Stimulated activated CD4-positive, alpha-beta T cell treated with anti-CD3 and anti-CD28 coated beads, Interleukin-15, amount 100 ng/mL, for 24 hours (primary cell): ENCODE measurements at places on chromosomes 2 and 18.

DNA sequence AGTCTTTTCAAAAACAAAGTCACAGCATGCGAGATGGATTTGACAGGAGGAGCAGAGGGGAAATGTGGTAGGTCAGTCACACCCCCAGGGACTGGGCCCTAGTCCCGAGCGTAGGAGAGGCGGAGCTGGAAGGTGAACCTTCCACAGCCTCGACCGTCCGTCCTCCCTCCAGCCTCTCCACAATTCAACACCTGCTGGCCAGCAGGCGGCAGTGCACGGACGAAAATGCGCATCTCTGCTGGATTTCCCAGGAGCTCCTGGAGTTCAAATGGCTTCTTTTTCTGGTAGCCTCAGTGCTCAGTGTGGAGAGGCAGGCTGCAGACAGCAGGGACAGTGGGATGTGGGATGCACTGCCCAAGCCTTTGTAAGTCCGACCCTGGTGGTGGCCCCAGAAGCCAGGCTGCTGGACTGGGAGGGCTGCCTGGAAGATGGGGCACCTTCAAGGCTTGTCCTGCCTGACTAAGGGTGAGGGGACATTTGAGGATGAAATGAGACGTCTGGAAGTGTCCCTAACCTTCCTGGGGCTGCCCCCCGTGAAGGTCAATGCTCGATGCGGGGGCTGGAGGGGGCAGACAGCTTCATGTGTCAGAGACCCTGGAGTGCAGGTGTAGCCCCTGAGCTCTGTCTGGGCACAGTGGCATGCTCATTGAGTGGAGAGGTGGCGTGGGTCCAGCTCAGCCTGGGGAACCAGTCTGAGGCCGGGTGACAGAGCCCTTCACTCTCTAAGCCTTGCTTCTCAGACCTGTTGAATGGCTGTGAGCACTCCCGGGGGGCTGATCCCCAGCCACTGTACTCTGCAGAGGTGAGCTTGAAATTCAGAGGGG lies 189.5 kb downstream of the TFCP2L1 start:
- DNase-seq, result peak; percentile 52

DNA sequence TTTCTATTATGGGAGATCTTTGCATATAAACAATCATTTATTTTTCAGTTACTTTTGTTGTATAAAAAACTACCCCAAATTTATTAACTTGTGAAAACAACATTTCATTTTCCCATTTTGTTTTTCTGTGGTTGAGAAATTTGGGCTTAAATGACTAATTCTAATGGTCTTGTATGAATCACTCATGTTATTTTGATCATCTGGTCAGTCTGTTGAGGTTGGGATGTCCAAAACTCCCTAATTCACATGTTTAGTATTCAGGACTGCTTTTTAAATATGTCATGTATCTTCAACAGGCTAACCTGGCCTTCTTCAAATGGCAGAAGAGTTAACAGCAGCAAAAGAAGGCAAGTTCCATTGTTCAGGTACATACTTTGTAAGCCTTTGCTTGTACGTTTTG lies 788.1 kb downstream of the TRIB2 start:
- DNase-seq, result no peak

DNA sequence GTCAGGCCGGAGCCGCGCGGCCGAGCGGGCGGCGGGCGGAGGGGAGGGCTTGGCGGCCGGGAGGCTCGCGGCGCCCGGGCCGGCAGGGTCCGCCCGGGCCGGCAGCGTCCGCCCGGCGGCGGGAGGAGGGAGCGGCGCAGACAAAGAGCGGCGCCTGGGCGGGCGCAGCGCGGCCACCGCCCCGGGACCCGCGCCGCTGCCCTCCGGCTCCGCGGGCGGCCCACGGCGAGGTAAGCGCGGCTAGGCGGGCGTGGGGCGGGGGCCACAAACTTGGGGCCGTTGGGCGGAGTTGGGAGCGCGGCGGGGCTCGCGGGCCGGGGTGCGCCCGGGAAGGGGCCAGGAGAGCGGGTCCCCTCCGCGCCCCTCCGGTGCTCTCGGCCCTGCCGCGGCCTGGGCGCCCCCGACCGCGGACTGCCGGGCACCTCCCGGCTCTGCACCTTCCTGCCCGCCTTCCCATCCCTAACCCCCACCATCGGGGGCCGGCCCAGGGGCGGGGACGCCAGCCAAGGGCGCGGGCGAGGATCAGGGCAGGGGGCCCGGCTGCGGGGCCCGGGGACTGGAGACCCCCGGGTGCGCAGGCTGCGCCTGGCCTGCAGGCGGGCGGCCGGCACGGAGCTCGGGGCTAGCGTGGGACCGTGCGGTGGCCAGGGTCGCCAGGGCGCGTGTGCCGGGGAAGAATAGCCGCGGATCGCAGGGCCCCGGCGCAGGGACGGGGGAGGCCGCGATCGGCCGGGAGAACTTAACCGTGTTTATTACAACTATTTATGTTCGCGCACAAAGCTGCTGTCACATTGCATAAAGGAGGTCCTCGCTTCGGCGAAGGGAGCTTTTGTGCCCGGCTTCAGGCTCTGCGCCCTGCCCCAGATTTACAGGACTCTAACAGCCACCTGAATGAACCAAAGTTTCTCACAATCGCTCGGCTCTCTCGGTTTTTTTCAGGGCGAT lies at the start of gene NCK2:
Gene NCK2, plus strand, starts transcription at position 4 of the 945 bp plus-strand sequence. CDS start 110,152 bp downstream, outside the sequence.
- DNase-seq, result no peak

DNA sequence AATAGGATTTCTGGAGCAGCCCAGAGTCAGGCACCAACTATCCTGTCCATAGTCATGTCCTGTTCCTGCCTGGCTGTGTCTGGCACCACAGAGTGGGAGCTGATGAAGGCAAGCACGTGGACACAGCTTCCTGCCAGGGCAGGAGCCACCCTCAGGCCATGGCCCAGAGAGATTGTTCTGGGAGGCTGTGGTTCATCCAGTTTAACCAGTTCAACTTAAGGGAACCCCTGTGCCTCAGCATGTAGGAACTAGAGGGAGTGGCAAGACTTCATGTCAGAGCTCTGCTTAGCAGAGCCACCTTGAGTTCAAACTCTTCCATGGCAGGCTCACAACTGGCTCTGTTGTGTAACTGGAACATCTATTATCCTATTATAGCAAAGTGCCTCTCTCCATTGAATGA lies 73.2 kb upstream of the NCKAP5 start:
- DNase-seq, result no peak

DNA sequence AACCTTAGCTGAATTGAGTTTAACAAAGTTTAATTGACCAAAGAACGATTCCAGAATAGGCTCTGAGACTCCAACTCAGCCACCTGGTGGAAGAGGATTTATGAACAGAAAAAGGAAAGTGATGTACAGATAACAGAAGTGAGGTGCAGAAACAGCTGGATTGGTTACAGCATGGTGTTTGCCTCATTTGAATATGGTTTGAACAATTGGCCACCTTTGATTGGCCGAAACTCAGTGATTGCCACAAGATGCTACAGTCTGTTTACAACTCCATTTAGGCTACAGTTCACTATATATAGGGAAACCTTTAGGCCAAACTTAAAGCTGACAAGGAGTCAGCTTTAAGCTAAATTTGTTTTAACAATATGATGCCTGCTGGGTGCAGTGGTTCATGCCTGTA lies 28.1 kb upstream of the SLC35G4 start:
- no peak for DNase-seq

DNA sequence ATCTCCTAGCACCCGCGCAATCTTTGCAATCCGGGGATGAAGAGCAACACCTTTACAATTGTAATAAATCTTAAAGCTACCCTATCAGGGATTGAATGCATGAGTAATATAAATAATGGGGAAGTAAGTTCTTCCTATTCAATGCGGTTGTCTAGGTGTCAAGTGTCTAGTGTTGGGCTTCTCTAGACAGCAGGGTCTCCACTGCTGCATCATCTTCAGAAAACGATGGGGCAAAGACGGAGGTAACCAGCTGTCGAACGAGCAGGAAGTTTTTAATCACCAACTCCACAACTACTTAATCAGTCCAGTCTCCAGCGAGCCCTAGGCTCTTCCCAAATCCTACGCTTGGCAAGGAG lies 573 bp downstream of the STAM2 start:
- DNase-seq, result no peak

GRCh38 chr2:203798296-203799087 lies 69.1 kb upstream of the CTLA4 start:
- no peak for DNase-seq

DNA sequence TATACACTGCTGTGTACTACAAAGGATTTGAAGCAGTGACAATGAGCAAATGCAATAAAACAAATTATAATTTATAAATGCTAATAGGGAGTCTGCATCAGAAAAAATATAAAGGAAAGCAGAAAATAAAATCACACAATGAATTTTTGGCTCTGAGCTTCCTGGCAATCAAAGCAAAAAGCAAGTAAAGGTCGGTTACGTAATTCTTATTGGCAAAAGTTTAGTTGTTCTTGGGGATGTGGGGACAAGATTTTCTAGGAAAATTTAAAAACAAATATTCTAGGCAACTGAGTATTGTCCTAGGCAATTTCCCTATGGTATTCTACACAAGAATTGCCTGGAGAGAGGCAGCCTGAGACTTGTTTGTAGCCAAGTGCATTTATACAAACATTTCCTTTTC lies 1.8 kb downstream of the ORC2 start:
- no peak for DNase-seq

- DNase-seq, result no peak
Observed at GRCh38 chr2:24756789-24757188, 36.4 kb downstream of the PTRHD1 start.

DNA sequence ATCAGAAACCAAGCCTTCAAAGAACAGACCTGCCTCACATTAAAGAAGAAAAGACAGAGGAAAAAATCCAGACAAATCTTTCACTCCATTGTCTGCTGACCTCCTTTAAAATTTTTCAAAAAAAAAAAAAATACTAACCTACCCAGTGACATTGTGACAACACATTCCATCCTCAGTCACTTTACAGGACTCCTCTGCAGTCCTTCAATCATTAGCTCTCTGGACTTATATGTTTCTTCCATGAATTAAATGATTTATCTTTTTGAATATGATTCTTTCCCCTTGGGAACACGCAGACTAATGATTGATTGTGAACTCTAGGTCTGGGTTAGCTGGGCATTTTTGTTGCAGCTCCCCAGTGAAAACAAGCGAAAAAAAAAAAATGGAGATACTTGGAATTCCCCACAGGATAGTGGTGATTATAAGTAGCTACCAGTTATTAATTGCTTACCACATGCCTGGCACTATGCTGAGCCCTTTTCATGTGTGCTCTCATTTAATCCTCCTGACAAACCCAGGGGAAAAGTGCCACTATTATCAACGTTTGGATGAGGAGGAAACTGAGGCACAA lies 261.3 kb upstream of the NCKAP5 start:
- DNase-seq, result no peak

DNA sequence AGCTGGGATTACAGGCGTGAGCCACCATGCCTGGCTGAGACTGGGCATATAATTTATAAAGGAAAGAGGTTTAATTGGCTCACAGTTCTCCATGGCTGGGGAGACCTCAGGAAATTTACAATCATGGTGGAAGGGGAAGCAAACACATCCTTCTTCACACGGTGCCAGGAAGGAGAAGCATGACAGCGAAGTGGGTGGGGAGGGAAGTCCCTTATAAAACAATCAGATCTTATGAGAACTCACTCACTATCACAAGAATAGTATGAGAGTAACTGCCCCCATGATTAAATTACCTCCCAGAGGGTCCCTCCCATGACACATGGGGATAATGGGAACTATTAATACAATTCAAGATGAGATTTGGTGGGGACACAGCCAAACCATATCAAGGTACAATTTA lies 7.8 kb upstream of the LCLAT1 start:
- no peak for DNase-seq

DNA sequence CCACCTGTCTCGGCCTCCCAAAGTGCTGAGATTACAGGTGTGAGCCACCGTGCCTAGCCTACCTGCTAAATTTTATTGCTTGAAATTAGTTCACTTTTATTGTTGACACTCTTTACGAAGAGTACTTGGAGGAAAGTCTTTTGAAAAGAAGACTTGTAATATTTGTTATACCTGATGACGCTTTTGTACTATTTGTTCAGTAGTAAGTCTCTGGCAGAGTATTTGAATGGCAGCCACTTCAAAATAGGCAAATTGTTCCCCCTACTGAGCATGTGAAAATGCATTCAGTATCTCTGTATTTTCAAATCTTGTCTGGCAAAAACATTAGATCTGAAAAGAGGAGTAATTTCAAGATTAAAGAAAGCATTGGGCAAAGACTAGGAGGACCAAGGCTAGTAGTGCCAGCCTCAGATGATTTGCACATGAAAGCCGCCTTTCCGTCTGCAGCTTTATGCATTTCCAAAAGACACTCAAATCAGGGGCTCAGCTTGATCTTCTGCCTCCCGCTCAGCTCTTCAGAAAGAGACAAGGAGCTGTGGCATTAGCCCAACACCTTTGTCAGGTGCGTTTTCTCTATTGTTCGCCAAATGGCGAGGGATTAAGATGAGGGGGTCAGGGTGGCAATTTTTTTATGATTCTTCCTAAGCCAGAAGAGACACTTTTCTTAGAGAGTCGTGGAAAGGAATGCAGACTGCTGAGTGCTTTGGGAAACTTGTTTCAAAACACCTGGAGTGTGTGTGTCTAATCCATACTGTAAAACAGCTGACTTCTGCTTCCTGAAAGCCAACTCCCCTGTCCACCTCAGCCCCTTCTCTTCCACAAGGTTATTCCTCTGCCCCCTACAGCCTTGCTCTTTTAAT lies 18.8 kb upstream of the FOXI3 start:
- no peak for DNase-seq

DNA sequence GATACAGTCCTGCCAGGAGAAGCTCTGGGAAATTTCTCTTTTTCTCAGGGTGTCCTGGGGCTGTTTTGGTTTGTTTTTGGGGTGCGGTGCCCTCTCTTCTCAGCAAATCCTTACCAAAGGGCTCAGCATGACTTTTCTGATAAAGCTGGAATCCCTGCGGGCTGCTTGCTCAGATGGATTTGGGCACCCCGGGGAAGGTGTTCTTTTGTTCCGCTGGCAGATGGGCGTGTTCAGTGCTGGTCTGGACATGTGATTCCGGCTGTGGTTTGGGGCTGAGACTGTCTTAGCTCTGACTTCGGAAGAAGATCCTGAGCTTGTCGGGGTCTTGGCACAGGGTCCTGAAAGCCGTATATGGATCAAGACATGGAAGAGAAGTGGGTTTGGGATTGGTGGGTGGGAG lies 134.2 kb upstream of the SPRED2 start:
- DNase-seq, result no peak

DNA sequence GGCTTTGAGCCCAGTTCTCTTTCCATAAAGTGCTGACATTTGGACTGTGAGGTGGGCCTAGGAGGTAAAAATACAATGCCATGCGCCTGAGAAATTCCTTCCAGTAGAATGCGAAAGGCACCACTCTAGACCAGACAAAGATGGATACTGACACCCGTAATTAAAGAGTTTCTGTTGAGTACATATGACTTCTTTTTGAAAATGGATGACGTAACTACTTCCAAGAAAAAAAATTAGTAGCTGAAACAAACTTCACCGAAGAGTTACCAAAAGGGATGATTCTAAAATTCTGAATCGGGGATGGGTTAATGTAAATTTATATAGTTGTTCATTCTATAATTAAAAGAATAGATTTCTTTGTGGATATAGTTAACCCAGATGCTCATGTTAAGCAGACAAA lies 146.8 kb downstream of the ALK start:
- DNase-seq, result no peak

- no peak for DNase-seq
Observed at GRCh38 chr2:146873646-146874259, 971.1 kb upstream of the ACVR2A start.

GRCh38 chr2:54634564-54635511 lies 88.6 kb upstream of the EML6 start:
- no peak for DNase-seq
